Osteoblast (primary cell): ENCODE measurements at places on chromosomes 3 and 15. TPM values are rescaled to one million over a fixed set of nuclear protein-coding genes. Genes with fewer than 3 reads are reported as not detected.

The TMEM212 gene
- not detected in 2 replicates for total RNA-seq

The CLDN18 gene
- total RNA-seq = not detected in 2 replicates

The CLSTN2 gene
- under 0.01 TPM in 2 replicates for total RNA-seq

The TNFSF10 gene
- total RNA-seq = 3.5 and 4.0 TPM in 2 replicates

The CGGBP1 gene
- 107 and 111 TPM in 2 replicates for total RNA-seq

The GP5 gene
- total RNA-seq = 0.29 and 0.36 TPM in 2 replicates

The OIP5 gene
- 0.72 and 0.88 TPM in 2 replicates for total RNA-seq

The ISLR gene
- total RNA-seq = 77.5 and 106 TPM in 2 replicates

The CEP19 gene
- total RNA-seq = 3.6 and 3.8 TPM in 2 replicates

The SLC9C1 gene
- total RNA-seq = not detected in 2 replicates

The GOLGA6A gene
- total RNA-seq = under 0.01 TPM in 1 of 2 replicates, not detected in the other

The TGM5 gene
- not detected in 2 replicates for total RNA-seq

The MUC13 gene
- total RNA-seq = not detected in 2 replicates

The GASK1A gene
- 0.72 and 0.88 TPM in 2 replicates for total RNA-seq

The KLHL40 gene
- total RNA-seq = not detected in 2 replicates

The AHSG gene
- total RNA-seq = not detected in 2 replicates

The NPAP1 gene
- total RNA-seq = not detected in 2 replicates

The PIF1 gene
- 6.2 and 9.4 TPM in 2 replicates for total RNA-seq

The WDR48 gene
- 39.8 TPM in 2 replicates for total RNA-seq

The C2CD4B gene
- not detected in 2 replicates for total RNA-seq

The ZSCAN2 gene
- 14.1 and 14.7 TPM in 2 replicates for total RNA-seq

The DNAJC19 gene
- total RNA-seq = 27.9 and 34.2 TPM in 2 replicates
